Stimulated activated CD8-positive, alpha-beta memory T cell treated with anti-CD3 and anti-CD28 coated beads, Interleukin-4, amount 100 ng/mL, for 4 hours (primary cell): ENCODE measurements at places on chromosomes 1 and 21.

GRCh38 chr1:165862448-165862847, 35.0 kb downstream of the UCK2 start:
- no peak for DNase-seq

GRCh38 chr1:235421751-235422150, 54.5 kb downstream of the TBCE start:
- no peak for DNase-seq

GRCh38 chr21:41786509-41786987, 19.7 kb upstream of the RIPK4 start:
- DNase-seq = no peak

DNA sequence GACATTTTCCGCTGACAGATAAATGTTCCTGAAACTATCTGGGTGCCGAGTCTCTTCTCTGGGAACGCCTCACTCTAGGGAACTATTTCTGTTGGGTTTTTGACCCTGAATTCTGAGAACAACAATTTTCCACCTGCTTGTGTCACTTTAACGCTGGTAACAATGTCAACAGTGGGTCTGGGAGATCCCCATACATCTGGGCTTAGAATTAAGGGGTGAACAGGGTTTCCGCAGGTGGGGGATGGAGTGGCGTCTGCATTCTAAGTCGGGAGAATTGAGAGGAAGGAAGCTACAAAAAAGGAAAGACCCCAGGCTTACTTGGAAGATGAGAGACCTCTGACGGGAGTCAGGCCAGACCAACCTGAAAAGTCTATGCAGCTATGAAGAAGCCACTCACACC, 8.7 kb downstream of the CD247 start:
- no peak for DNase-seq

- DNase-seq = no peak
These were observed 124.3 kb downstream of the CENPF start for GRCh38 chr1:214727274-214727673.

- DNase-seq = no peak
These were observed 3.2 kb upstream of the OR2T6 start for GRCh38 chr1:248372394-248372793.

DNA sequence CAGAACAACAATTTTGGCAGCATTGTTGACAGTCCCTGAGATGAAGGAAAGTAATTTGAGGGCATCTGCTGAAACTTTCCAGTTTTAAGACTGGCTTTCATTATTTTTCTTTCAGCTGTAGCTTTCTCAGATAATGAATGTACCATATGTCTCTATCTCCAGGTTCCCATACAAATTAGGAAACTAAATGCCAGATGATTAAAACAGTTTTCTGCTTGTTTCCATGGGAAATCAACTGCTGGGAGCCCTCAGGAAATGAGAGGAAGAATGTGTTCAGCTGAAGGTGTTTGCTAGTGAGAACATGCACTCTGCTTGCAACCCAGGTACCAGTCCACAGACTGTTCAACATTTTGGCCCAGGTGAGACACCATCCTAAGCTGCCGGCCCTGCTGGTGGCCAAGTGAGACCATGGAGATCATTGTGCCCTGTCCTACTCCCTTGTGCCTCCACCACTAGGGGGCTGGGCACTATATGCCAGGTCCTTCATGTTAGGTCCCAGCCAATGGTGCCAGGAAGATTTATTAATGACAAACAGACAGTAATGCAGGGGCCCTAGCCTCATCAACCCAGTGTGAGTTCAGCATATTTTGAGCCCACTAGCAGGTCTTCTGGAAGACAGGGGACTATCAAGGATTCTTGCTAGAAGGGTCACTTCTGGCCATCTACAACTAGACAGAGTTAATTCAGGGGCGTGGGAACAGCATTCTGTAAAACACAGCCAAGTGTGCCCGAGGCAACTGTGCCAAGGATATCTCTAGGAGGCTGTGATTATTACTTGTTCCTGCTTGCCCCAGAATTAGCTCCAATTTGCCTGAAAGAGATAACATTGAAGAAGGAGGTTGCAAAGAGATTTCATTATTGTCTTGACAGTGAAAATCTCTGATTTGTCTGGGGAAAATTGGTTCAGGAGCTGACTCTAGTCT, 17.0 kb upstream of the LRRC8C start:
- DNase-seq = no peak

GRCh38 chr1:218772575-218772974, 401.1 kb upstream of the LYPLAL1 start:
- no peak for DNase-seq

DNA sequence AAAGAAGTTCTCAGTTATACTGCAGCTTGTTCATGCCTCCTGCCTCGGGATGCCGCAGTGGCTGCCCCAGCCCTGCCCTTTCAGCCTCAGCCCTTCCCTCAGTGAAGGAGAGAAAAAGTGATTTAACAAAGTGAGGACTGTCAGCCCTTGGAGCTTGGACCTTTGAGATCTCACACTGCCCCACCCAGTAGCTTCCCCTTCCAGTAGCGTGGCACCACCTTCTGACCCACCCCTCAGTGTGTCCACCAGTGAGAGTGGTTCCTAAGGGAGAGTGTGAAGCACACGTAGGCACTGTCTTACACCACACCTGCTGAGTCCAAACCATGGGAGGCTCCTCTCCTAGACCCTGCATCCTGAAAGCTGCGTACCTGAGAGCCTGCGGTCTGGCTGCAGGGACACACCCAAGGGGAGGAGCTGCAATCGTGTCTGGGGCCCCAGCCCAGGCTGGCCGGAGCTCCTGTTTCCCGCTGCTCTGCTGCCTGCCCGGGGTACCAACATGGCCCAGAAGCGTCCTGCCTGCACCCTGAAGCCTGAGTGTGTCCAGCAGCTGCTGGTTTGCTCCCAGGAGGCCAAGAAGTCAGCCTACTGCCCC, at the start of gene CDA:
TSS of gene CDA (plus strand) at position 464 of the 592 bp plus-strand sequence. CDS start at position 497, 33 bp downstream.
- no peak for DNase-seq

DNA sequence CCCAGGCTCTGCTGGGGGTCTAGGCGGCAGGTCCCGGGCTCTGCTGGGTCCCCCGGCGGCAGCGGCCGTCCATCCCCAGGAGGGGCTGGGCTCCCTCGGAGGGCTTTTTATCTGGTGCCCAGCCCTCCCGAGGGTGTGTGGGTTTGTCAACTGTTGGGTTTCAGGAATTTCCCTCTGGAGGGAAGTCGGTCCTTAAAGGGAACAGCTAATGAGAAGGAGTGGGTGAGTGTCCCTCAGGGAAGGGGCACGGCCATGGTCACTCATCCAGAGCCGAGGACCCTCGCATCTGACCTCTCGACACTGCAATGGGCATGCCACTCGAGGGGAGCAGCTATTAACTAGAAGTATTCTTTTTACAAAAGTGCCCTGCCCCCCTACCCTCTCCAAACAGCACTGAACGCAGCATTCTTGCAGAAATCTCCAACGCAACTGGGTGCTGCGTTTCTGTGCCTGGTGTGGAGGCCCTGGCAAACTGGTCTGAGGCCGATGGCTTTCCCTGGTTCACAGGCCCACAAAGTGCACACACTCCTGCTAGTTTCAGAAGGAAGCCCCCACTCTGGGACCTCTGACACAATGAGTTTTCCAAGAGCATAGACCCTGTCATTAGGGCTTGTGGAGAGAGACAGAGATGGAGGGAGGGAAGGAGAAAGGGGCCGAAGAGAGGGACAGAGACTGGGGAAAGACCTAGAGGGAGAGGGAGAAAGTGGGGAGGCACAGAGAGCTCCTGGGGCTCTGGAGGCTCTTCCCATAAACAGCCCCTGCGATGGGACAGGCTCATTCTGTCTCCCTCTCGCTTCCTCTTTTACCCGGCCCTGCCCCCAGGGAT, 1.0 kb upstream of the TSPEAR start:
- DNase-seq = no peak

DNA sequence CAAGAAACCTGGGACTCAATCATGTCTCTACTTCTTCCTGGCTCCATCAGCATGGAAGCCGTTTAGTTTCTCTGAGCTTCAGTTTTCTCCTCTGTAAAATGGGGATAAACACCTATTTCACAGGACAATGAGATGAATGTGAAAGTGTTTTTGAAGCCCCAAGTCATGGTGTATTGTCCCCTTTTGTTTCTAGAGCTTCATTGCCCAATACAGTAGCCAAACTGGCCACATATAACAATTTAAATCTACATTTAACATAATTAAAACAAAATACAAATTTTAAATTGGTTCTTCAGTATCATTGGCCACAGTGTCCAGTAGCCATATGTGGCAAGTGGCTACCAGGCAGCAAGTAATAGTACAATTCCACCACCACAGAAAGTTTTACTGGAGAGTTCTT, 2.3 kb upstream of the EFCAB14 start:
- no peak for DNase-seq

DNA sequence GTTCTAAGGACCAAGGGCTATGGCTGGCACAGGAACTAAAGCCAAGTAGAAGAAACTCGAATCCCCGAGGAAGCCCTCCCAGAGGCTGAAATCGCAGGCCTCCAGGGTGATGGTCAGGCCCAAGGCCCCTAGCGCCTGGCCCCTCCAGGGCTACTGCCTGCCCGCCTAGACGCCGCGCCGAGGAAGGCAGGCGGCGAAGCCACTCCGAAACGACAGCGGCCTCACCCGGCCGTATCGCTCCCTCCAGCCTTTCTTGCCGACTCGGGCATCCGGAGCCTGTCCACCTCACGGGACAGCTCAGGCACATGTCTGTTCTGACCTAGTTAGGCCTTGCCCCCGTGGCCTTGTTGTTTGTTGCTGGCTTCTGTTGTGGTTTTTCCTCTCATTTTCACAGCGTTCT, 9.7 kb upstream of the LHX8 start:
- no peak for DNase-seq

DNA sequence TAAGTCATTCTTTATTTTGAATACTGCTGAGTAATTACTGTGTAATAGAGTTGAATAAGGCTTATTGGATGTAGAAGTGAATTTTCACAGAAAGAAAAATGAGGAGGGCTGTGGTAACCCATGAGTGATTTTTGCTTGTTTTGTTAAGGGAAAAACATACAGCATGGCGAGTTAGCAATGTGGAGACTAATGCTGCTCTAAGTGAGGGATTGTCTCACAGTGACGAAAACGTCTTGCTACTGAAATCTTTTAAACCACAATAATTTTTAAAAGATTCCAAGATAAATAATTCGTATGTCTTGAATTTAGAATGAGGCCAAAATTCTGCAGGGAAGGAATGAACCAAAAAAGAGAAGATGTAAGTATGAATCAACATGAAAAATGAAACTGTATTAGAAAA, 16.2 kb upstream of the PLA2G4A start:
- DNase-seq = no peak

- no peak for DNase-seq
These were observed 96.4 kb upstream of the CACNA1E start for GRCh38 chr1:181386951-181387350.

DNA sequence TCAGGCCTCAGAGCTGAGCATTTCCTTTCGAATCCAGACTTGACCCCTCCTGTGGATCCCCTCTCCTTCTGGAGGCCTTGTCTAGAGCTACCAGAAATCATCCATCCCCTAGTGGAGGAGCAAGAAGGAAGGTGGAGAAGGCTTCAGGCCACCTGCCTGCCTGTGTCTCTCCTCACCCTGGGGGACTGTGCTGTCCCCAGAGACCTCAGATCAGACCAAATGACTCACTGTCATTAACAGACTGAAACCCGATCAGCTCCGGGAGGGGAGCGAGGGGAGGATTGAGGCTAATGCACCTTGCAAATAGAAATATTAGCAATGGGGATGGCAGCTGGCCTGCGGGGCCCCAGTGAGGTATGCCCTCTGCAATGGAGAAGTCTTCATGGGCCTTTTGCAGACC, 2.1 kb downstream of the MYBPH start:
- DNase-seq = no peak

GRCh38 chr1:58206749-58207148, 339.8 kb downstream of the OMA1 start:
- no peak for DNase-seq

GRCh38 chr1:43935711-43936427, 2.3 kb downstream of the ARTN start:
- DNase-seq = no peak

DNA sequence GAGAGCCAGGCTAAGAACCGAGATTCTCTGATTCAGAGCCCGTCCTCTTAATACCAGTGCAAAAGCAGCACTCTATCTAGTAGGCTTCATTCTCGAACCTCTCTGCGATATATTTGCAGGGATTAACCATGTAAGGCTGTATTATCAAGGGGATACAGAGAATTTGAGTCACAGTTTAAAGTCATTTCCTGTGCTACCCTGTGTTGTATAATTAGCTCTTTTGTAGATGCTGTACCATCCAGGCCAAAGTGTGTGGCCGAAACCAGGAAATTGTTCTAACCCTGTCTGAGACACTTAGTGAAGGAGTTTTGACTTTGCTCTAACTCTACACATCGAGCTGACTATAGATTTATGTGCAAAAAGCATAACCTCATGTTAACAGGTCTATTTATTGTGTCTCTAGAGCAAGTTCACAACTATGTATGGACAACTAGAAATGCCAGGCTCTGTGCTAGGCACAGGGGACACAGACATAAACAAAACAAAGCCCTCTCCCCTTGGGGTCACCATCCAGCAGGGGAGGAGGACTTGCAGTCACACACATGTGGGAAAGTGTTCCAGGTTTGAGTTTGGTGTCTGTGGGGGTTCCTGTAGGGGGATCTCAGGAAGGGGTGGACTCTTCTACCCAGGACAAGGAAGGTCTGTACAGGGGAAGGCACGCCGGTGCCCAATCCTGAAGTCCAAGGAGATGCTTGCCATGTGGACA, 182.2 kb downstream of the DHRS3 start:
- DNase-seq = no peak

GRCh38 chr21:25024639-25025038, 582.6 kb downstream of the MRPL39 start:
- no peak for DNase-seq

GRCh38 chr21:24225431-24225830, 1381.8 kb downstream of the MRPL39 start:
- DNase-seq = no peak

GRCh38 chr1:8267307-8267706, 50.6 kb upstream of the SLC45A1 start:
- no peak for DNase-seq

- no peak for DNase-seq
These were observed 6.6 kb downstream of the ATP1A4 start for GRCh38 chr1:160158031-160158430.

- no peak for DNase-seq
These were observed 11.7 kb downstream of the LHX9 start for GRCh38 chr1:197928849-197929336.
